ENCODE measurements at places on chromosomes 4 and X.

DNA sequence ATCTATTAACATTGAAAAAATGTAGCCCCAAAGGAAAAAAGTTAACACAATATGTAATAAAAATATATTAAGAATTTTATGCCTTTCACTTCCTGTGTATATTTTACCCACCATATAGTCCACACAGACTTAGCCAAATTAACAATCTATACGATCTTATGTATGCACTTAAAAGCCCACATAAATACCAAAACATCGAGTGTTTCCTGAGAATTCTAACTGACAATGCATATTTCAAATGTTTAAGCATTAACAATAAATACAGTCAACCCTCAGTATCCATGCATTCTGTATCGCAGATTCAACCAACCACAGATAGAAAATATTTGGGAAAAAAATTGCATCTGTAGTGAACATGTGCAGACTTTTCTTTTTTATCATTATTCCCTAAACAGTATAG is 226.8 kb downstream of the COL25A1 start:
- no peak for DNase-seq

- no peak for DNase-seq
Observed at GRCh38 chr4:11592276-11592675, 163.6 kb upstream of the HS3ST1 start.

DNA sequence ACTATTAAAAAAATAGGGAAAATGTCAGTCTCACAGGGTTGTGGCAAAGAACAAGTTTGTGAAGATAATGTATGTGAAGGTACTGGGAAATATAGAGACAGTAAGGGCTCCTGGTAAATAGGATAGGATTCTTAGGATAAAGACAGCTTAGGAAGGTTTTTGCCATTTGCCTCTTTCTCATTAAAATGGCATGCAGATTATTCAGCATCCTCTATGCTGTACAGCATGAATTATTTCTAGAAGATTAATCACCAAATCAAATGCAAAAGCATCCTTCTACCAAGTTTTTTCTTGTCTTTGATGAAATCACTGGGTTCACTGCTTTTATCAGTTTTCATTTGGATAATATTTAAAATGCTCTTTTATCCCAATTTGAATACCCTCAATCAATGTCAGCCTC is 142.8 kb downstream of the NDST3 start:
- no peak for DNase-seq

DNA sequence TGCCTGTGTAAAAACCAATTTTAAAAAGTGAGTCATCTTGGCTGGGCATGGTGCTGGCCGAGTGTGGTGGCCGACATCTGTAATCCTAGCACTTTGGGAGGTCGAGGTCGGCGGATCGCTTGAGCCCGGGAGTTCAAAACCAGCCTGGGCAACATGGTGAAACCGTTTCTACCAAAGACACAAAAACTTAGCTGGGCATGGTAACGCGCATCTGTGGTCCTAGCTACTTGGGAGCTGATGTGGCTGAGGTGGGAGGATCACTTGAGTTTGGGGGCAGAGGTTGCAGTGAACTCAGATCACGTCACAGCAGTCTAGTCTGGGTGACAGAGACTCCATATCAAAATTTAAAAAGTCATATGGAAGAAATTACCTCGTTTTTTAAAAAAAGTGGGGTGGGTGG is 7.6 kb downstream of the RLIM start:
- no peak for DNase-seq

GRCh38 chr4:1711055-1711570 is 1.0 kb downstream of the SLBP start:
- no peak for DNase-seq

GRCh38 chr4:79330720-79331119 is 4.9 kb upstream of the NAA11 start:
- no peak for DNase-seq

- DNase-seq, result no peak
Observed at GRCh38 chr4:40613456-40613855, 16.2 kb downstream of the RBM47 start.

- DNase-seq, result no peak
Observed at GRCh38 chr4:25788703-25789238, 74.0 kb downstream of the SEL1L3 start.

GRCh38 chr4:36138220-36138619 is 106.1 kb downstream of the ARAP2 start:
- DNase-seq, result no peak

DNA sequence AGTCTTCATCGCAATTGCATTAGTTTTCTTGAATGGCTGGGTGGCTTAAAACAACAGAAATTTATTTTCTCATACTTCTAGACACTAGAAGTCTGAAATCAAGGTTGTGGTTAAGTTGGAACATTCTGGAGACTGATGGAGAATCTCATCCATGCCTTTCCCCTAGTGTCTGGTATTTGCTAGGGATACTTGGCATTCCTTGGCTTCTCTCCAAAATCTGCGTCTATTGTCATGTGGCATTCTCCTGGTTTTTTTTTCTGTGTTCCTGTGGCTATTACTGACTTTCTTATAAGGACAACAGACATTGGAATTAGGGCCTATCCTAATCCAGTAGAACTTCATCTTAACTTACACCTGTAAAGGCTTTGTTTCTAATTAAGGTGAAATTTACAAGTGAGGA is 272.8 kb upstream of the EPHA5 start:
- DNase-seq, result no peak

DNA sequence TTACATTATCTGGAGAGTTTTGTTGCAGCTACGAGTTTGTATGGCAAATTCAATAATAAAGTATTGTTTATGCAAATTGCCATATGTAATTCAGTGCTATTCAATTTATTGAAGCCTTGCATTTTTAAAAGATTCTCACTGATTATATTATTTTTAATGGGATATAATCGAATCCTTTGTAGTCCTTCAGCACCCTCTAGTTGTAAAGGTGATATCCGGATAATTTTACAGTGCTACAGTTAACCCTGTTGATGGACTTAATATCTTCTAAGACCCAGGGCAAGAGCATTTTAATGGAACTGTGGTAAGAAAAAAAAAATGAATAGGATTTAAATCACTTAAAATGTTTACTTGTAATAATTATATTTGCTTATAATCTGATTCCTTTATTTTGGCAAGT is 48.5 kb upstream of the GRIA2 start:
- no peak for DNase-seq

DNA sequence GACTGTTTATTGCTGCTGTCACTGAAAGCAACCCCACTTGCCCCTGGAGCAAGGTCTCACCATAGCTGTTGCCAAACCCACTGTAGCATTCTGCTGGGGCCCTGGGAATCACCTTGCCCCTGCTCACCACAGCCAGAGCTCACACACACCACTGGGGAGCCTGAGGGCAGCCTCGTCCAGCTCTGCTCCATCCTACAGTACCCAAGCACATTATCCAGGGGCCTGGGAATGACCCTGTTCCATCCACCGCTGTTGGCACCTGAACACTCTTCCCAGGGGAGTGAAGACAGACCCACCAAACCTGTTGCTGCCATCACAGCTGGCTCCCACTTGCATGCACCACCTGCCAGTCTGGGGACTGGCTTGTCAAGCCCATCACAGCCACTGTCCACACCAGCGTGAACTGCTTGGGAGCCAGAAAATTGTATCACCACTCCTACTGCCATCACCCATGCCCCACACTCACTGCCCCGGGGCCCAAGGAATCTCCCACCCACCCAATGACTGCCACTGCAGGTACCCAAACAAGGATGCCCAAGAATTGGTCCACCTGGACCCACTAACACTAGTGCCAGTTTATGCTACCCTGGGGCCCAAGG is 811.3 kb downstream of the KLHL13 start:
- DNase-seq, result no peak

DNA sequence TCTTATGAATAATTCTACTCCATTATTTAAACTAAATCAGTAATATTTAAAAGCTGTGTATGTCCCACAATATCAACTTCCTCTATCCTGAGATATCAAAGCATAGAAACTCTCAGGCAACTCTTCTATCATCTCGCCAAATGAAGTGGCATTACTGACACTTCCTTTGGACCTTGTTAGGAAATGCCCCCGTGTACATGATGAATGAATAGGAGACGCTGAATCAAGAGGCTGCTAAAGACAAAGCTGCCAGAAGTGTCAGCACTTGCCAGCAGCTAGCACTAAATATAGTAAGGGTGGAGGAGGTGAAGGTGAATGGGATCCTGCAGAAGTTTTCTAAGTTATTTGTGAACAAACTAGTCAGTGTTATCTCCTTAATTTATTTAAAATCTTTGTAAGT is 99.5 kb upstream of the BLTP1 start:
- DNase-seq, result no peak

- no peak for DNase-seq
Observed at GRCh38 chr4:24186466-24186865, 296.6 kb upstream of the PPARGC1A start.

DNA sequence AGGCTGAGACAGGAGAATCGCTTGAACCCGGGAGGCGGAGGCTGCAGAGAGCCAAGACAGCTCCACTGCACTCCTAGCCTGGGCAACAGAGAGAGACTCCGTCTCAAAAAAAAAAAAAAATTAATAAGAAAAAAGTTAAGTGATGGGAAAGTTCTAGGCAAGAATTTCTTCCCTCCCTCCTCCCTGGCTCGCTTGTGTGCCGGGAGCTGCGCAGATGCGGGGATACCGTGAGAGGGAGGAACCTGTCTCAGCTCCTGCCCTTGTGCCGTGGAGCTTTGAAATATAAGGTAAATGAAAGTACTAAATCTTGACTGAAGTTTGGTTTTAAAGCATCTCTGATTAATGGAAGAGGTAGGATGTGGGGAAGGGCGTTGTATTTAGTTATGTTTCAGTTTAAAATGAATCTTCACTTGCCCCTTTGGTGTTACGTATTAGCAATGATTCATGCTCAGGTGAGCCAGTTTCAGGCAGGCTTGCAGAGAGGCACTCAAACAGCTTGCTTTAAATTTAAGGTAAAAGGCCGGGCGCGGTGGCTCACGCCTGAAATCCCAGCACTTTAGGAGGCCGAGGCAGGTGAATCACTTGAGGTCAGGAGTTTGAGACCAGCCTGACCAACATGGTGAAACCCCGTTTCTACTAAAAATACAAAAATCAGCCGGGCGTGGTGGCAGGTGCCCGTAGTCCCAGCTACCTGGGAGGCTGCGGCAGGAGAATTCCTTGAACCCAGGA is 1.4 kb upstream of the UFSP2 start:
- DNase-seq, result no peak

DNA sequence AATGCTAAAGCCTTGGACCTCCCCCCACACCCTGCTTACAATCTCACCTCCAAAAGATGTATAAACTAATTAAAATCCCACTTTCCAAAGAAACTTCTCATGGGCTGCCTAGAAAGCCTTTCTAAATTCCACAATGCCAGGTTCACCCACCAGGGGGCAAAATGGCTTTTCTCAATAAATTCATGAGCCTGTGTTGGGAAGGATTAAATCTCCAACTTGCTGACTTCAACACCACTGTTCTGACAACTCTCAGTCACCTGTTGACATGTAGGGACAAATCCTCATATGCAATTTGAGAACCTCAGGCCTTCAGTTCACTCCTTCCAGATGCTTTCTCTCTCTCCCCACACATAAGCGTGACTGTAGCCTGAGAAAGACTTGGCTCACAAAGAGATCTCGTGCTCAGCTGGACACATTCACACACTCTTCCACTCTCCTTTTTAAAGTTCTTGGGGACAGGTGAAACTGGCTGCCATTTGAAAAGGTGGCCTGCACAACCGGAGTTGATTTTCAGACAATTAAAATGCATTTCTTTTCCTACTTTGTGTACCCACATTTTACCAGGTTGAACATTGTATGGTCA is 88.6 kb upstream of the PRPS2 start:
- DNase-seq, result no peak

All from NCI-H524 treated with DMSO at 0.1 percent for 48 hours (cell line).